ENCODE measurements at places on chromosomes 3 and 15.

DNA sequence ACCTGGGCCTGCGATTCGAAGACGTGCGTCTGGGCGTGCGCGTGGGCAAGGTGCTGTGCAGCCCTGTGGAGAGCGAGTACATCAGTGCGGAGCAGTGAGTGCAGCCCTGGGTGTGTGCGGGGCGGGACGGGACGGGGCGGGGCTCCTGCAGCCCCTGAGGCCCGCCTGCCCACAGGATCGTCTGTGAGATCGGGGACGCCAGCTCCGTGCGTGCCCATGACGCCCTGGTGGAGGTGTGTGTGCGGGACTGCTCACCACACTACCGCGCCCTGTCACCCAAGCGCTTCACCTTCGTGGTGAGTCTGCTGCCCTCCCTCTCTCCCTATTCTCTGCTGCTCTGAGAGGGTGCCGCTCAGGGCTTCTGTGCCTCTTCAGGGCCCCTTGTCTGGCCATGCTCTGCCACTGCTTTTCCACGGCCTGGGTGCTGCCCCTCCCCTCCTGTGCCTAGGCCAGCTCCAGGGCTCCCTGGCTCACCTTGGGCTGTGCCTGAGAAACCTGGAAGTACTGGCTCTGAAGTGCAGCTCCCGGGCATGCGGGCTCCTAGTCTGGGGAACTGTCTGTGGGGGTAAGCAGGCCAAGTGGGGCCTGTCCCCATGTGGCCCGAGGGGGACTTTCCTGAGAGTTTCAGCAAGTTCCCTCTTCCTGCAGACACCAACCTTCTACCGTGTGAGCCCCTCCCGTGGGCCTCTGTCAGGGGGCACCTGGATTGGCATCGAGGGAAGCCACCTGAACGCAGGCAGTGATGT is 31.8 kb downstream of the PLXNA1 start:
- no peak for DNase-seq

- DNase-seq = no peak
Measured at GRCh38 chr15:69735121-69735520, 282.5 kb downstream of the RPLP1 start.

GRCh38 chr3:150925751-150926201 is 20.5 kb upstream of the MINDY4B start:
- DNase-seq = peak; percentile 31

- DNase-seq = no peak
Measured at GRCh38 chr3:86949850-86950249, 41.1 kb downstream of the VGLL3 start.

DNA sequence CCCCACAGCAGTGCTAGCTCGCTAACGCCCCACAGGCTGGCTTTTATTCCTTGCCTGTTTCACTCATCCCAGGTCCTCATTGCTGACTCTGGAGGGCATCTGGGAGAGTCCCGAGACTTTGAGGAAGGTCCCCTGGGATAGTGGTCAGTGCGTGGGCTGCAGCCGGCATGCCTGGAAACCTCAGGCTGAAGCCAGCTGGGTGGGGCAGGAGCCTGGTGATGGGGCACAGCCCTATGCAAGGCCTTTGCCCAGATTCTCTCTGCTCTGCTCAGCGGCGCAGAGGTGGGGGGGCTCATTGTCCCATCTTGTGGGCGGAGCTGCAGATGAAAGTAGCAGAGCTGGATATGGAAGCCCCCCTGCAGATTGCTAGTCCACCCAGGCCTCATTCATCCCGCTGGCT is 55.7 kb upstream of the SMAD6 start:
- no peak for DNase-seq

- no peak for DNase-seq
Measured at GRCh38 chr3:107579371-107579770, 56.6 kb downstream of the BBX start.

- DNase-seq = no peak
Measured at GRCh38 chr3:41519746-41520145, 320.4 kb downstream of the CTNNB1 start.

- no peak for DNase-seq
Measured at GRCh38 chr3:141333836-141334626, 34.3 kb upstream of the ZBTB38 start.

GRCh38 chr3:40534283-40534682 is 9.5 kb downstream of the ZNF621 start:
- no peak for DNase-seq

GRCh38 chr15:77094397-77095030 is 23.6 kb upstream of the TSPAN3 start:
- no peak for DNase-seq

- DNase-seq = no peak
Measured at GRCh38 chr3:9169956-9170850, 79.2 kb downstream of the SRGAP3 start.

DNA sequence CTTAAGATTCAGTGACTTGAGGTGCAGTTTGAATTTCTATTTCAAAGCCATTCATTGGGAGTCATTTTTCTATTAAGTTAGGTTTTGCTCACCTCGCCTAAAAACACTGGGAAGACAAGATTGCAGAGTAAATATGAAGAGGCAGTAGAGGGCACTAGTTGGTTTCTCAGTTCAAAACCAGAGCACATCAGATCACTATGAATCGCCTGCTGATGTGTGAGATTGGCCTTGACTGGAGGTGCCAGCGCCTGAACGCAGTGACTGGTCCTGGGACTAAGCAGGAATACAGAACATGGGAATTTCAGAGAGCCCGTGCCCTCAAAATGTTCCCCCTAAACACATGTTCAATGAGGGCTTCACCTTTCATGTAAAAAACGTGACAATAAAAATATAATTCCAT is 229.0 kb downstream of the ITPR1 start:
- peak; percentile 17 for DNase-seq

- peak; percentile 40 for DNase-seq
Measured at GRCh38 chr3:125374501-125374995, 577 bp downstream of the ZNF148 start.

GRCh38 chr3:115019900-115020299 is 127.2 kb downstream of the ZBTB20 start:
- DNase-seq = no peak

DNA sequence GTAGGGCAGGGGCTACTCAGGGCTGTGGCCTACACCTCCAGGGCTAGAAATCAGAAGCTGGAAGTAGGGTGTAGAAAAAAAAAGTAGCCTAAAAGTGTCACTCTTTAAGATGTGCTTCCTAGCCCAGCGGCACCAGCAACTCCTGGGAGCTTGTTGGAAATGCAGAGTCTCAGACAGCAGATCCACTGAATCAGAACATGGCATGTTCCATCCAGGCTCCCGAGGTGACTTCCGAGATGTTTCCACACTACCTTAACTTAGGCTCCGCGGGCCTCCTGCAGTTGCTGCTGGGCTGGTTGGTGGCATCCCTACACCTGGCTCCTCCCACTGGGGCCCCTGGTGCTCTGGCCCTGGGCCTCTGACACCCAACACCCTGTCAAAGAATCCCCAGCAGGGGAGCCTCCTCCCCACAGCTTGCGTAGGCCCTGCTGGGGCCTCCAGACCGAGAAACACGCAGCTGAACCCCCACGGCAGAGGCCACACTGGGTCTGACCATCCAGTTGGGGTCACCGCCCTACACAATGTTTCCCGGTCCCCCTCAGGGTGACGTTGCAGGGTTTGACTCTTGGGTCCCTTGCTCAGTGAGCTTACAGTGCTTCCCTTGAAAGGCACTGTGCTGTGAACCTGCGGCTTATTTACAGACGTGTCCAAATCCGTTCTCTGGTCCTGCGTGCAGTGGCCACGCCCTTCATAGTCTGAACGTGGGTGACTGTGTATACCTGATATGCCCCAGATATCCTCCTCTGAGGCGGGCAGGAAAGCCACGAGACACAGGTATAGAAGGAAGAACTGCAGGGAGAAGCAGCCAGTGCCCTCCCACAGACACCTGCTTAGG is 46.5 kb downstream of the FAM174B start:
- no peak for DNase-seq

DNA sequence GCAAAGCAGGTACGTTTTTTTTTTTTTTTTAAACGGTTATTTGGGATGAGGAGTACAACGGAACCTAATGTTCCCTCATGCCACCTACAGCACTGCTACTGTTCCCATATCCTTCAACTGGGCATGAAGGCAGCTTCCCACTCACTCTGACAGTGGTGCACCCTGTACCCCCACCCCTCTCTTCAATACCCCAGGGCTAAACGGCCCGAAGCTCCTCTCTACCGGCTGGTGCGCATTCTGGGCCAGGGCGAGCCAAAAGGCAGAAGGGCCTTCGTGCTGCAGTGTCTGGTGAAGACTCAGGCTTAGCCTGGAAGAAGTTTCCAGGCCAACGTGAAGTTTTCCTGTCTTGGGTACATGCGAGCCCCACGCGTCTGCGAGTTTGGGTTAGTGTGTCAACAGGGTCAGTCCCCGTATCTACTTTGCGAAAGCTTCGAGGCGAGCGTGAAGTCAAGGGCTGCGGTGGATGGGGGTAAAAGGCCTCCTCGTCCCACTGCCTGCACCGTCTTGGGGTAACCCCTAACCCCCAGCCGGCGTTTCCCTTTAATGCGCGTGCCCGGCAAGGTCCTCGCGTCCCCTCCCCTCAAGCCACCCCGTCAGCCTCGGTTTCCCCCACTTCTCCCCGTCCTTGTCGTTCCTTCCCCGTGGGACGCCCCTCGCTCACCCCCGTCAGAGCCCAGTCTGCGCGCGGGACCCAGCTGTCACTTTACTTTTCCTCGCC is 765 bp upstream of the UBE2E2 start:
- DNase-seq = no peak

DNA sequence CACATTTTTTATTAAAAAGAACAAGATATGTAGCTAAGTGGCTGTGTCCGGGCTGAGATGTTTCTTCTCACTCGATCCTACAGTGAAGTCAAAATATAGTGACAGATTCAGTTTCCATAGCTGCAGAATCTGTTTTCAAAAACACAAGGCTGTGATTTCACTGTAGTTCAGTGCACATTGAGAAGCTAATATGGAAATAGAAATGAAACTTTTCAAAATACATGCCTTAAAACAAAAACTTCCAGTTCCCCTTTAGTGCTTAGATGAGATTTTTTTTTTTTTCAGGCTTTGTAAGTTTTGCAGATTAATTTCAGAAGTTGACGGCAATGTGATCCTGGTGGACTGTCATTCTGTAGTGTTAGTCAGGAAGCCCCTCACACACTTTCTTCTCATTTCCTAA is 23.8 kb upstream of the TRAK1 start:
- DNase-seq = no peak

DNA sequence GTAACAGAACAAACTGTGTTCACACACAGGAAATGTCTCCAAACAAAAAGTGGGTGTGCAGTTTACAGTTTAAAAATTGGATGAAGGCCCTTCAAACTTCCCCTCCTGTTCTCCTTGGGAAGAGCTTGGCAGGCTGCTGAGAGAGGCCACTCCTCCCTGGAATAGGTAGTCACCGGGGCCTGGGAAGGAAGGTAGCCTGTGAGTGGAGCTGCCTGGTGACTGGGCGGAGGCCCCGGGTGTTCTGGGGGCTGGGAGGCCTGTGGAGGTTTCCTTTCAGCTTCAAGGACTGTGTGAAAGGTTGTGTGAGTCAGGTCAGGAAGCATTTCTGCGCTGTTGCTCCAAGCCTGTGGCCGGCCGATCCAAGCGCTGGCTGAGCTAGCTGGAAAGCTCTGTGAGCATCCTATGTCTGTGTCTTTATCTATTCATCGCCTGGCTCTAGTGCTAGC is 14.1 kb downstream of the SLCO3A1 start:
- no peak for DNase-seq

- DNase-seq = no peak
Measured at GRCh38 chr3:68793759-68794701, 138.3 kb downstream of the TAFA4 start.

DNA sequence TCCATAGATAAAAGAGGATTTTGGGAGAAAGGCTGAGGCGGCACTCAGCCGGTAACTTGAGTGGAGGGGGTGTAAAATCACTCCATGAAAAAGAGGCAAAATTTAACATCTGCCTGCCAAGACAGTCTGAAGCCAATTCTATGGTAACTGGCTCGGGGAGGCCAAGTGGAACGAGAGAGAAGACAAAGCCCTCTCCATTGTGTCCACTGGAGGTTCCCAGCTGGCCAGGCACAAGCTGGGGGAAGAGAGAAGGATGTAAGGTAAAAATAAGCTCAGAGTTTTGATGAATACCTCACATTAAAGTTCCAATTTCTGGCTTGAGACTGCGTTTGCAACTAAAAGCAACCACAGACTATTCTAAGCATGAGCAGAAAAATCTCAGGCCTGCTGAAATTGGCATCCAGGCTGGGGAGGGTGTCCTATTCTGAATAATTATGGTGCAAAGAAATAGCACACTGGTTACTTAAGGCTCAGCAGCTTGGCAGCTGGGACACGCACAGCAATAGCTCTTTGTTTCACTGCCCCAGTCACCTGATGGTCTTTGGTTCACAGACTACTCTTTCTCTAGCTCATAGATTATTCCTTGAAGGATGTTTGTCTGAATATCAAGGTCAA is 48.8 kb downstream of the CHRD start:
- DNase-seq = no peak

DNA sequence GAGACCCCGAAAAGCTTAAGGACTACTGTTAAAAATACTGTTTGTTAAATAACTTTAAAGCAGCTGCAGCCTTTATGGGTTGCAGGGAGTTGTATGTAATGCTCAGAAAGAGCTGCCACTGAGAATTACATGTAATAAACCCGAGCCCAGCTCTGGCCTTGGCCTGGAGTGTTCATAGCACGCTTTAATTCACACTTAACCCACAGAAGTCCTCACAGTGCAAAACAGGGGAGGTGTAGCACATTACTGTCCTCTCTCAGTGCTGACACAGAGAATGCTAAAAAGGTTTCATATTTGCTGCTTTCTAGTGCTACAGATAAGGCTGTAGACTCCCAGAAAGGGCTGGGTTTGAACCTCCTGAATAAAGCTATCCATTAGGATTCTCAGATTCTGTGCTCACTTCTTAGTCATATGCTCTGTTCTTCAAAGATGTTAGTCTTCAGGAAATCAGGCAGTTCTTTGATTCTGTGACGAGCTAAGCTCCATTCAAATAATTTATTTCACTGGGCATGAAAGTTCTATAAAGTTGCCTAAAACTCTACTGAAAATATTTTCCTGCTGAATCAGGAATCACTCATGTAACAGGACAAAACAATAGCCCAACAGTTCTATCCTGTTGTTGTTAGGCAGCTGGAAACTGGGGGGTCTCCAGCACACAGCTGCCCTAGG is 108.0 kb downstream of the SENP2 start:
- DNase-seq = no peak

DNA sequence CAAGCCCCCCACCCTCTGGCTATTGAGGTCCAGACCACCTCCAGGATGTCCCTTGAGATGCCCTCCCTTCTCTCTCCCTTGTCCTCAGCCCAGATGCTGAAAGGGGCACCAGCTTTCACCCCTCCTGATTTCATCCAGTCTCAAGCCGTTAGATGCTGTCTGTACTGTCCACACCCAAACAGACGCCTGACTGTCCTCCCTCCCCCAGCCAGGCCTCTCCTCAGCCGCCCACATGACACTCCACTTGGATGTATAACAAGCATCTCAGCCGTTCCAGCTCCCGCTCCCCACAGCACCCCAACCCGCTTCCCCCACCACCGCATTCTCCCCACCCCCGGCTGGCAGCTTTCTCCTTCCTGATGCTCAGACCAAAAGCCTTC is 25.0 kb upstream of the CYP11A1 start:
- no peak for DNase-seq

DNA sequence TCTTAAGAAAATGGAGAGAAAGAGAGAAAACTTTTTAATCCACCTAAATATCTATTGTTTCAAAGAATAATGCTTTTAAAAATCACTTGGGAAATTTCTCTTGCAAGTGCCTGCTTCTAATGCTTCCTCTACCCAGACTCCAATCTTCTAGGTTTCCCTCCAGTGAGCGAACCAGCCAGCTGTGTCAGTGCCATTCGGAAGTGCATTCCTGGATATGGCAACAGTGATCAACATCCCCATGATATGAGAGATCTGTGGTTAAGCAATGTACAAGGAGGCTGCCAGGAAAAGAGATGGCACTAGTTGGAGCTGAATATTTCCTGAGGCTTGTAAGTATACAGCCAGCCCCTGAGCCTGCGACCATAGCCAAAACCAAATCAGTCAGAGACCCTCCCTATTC is 53.3 kb upstream of the KCNMB2 start:
- no peak for DNase-seq
